Left renal cortex interstitium (tissue), 4 donors: ENCODE measurements at places on chromosomes 11 and 22. TPM values are rescaled to one million over a fixed set of nuclear protein-coding genes. Genes with fewer than 3 reads are reported as not detected.

GRCh38 chr11:63918507-63919191, 1.7 kb upstream of the RCOR2 start:
- no peak for DNase-seq

- no peak for DNase-seq
Measured at GRCh38 chr22:28951969-28952521, 68.7 kb downstream of the ZNRF3 start.

GRCh38 chr11:87295237-87295636, 257.5 kb downstream of the TMEM135 start:
- DNase-seq: no peak

DNA sequence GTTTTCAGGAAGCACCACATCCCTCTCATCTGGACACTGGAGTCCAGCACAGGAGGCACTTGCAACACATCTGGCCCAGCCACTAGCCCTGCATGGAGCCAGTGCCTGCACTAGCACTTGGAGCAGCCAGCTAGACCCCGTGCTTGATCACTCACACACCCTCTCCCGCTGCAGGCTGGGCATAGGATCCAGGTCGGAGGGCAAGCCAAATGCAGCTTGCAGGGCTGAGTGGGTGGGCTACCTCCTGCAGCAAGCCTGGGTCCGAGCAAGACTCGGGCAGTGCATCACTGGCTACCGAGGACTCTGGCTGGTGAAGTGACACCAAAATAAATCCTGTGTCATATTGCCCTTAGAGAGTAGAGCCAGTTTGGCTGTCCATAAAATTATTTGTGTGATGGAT, 1795.4 kb downstream of the LRRC4C start:
- no peak for DNase-seq

VSIG10L2 gene
- not detected for polyA plus RNA-seq

C11orf65 gene
- polyA plus RNA-seq: 1.3 TPM

- no peak for DNase-seq
Measured at GRCh38 chr11:130779943-130780342, 136.3 kb downstream of the SNX19 start.

CAPRIN1 gene
- polyA plus RNA-seq: 235 TPM

C22orf31 gene
- 1.2 TPM for polyA plus RNA-seq

DNA sequence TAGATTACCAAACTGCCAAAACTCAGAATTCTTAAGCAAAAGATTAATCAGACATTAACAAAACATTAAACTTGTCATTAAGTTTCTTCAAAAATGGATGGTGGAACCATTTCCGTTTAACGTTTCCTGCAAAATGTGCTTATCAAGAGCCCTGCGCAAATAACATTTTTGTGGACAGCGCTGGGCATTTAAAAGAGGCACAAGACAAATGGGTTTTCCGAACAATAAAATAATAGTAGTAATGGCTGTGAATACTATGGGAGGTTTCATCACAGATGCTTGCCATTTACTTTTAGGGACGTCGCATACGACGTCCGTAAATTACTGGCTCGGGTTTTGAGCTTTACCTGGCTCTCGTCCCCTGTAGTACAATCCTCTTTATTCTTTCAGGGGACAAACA, 1.1 kb downstream of the NPAT start:
- no peak for DNase-seq

DNA sequence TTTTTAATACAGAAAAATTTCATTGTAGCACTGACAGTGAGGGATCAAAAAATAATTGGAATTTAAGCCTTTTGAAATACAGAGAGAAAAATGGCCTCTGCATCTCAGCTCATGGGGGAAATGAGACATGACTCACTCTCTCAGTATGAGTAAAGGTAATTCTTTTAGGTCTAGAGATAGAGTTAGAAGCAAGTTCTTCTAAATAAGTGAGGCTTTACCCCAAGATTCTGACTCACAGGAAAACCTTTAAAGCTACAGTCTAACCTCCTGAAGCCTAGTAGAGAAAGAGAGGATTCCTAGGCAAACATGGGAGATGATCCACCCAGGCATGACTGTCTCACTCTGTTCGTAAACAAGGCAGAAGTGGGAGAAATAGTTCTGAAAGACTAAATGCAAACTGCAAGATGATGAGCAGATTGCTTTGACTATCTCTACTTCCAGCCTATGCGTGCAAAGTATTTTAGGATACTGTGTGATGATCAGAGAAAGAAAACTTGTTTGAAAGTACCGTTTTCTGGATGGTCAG, 1003.3 kb upstream of the CCDC90B start:
- DNase-seq: no peak

DNA sequence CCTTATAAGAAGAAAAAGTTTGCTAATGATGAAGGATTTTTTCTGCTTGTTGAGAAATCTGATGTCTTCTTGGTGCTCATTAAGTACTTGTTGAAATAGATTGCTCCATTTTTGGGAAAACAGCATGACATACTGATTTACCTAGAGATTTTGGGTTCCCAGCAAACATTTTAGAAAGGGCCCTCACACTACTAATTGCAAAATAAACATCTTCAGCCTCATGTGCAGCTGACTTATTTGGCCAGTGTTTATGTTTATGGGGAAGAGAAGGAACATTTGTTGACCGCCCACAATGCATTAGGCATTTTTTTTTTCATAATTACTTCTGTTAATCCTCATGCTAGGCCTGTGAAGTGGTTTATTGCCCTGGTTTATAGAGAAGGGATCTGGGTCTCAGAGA, 40.1 kb downstream of the LDLRAD3 start:
- DNase-seq: no peak

- DNase-seq: no peak
Measured at GRCh38 chr11:67352546-67353316, 615 bp downstream of the POLD4 start.

DNA sequence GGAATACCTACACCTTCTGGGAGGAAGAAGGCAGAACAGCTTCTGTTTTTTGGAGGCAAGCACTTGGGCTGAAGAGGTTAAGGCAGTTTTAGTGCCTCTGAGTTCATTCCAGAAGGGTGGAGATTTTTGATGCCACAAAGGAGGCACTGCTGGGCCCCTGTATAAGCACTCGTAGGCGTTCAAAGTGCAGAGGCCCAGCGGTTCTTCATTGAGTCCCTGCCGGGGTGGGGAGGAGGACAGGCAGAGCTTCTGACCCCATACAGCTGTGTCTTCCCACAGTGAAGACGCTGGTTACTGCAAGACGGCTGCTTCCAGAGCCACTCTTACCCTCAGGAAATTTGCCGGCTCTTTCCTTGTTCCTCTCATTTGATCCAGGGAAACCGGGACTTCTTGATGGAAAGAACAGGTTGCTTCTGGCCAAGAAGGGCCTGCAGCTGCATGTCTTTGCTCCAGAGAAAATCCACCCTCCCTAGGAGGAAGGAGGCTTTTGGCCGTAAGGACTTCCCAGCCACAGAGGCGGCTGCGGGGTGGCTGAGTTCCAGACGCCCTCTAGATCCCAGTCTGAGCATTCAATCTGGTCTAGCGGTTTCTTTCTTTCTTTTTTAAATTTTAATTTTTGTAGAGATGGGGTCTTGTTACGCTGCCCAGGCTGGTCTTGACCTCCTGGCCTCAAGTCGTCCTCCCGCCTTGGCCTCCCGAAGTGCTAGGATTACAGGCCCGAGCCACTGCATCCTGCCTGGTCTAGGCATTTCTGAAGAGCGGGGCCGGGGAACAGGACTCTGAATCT, 9.4 kb downstream of the ADAMTS15 start:
- DNase-seq: no peak

DNA sequence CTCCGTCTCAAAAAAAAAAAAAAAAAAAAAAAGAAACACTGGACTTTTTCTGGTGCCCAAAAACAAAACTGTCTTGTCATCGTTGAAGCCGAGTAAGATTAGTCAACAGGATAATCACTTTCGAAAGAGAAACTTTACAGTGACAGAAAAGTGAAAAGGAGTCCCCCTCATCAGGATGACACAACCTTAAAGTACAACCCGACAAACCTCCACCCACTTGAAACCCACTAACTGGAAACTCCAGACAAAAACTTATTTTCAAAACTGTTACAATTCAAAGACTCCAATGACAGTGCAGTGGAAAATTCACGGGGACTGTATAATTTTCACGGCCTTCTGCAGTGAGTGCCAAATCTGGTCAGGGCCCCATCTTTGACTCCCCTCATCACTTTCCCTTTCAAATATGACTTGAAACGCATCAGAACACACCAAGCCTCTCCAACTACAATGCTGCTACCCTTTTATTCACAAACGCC, 1.3 kb downstream of the DENND5A start:
- DNase-seq: peak; percentile 64

GRCh38 chr11:95245038-95245437, 14.0 kb upstream of the SESN3 start:
- DNase-seq: no peak

DNA sequence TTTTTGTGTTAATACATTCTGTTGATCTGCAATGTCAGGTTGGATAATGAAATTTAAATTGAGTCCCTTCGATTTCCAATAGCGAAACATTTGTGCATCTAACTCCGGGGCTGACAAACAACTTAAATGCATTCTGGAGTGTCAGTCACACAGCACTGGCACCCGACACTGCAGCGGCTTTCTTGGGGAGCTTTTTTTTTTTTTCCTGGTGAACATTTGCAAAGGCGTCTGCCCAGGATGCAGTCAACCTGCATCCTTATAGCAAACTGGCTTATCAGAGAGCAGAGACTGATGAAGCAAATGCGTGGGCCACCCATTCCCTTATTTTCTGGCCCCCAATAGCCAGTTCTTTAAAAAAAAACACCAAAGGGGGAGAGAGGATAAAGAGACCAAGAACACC, 1167.7 kb downstream of the LRRC4C start:
- no peak for DNase-seq

PANX3 gene
- not detected for polyA plus RNA-seq

GRCh38 chr11:126497581-126498122, 142.2 kb downstream of the ST3GAL4 start:
- no peak for DNase-seq

LTBP3 gene
- 182 TPM for polyA plus RNA-seq

MAP6 gene
- polyA plus RNA-seq: 8.9 TPM

DNA sequence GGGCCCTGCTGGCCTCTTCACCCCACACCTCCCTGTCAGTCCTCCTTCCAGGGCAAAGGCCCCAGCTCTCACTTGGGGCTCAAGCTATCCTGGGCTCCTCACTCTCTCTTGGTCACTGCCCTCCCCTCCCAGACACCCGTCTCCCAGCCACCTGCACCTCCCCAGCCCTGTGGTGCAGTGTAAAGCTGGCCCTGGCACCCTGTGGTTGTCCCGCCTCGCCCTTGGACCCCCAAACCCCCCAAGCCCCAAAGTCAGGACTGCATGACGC, 16.8 kb upstream of the PPARA start:
- no peak for DNase-seq

DNA sequence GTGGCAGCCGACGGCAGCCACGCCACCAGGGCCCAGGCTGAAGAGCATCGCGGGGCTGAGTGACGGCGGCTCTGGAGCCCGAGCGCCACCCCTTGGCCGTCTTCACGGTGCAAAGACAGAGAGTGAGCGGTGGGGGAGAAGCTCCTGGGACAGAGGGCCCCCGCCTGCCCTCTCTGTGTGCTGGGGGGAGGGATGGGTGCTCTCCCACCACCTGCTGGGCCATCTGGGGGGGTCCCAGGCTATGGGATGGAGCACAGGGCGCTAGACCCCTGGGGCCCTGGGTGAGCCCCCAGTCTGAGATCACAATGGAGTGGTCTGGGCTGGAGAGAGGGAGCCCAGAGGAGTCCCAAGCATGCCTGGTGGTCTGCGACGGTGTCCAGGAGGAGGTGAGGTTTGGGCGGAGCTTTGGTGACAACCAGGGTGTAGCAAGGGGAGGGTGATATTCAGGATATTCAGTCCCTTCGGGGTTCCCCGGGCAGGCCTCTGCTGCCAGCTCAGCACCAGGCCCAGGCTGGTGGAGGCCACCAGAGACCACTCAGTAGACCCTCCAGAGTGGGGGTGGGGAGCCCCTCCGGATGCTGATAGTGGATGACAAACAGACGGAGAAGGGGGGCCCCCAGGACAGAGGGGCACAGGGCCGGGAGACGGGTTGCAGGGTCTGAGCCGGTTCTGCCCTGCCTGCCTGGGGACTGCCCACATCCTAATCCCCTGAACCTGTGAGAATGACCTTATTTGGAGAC, 78.1 kb upstream of the PRR5 start:
- DNase-seq: no peak

GRCh38 chr11:68106165-68106940, 14.8 kb downstream of the CHKA start:
- DNase-seq: no peak

DNA sequence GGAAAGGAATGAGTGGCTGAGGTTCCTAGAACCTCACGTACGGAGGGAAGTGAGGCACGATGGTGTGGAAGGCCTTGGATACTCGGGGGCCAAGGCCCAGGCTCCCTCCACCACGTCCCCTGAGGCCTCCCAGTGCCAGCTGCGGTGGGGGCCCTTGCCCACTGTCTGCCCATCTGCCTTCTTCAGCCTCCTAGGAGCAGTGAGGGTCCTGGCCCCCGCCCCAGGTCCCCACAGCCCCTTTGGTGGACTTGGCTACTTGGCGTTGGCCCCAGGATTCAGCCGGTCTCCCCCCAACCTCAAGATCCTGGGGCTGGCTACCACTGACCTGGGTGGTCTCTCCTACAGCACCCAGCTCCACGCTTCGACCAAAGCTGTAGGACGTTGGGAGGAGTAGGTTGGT, 373.6 kb downstream of the TBC1D22A start:
- DNase-seq: no peak

STX3 gene
- 62.0 TPM for polyA plus RNA-seq

DNA sequence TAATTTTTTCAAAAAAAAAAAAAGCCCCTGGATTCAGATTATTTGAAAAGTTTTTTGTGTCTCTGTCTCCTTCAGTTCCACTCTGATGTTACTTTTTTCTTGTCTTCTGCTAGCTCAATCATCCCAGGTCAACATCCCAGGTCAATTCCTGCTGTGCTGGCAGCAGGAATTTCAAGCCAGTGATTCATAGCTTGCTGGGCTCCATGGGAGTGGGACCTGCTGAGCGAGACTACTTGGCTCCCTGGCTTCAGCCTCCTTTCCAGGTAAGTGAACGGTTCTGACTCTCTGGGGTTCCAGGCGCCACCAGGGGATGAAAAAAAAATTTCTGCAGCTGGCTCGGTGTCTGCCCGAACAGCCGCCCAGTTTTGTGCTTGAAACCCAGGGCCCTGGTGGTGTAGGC, 31.4 kb downstream of the PLAAT5 start:
- no peak for DNase-seq

XRCC6 gene
- 376 TPM for polyA plus RNA-seq

GRCh38 chr22:23363683-23364082, 183.4 kb downstream of the BCR start:
- no peak for DNase-seq
